Stimulated activated CD4-positive, alpha-beta T cell treated with anti-CD3 and anti-CD28 coated beads, Interleukin-1b, Interleukin-23, amount 100 ng/mL, for 1 hour (primary cell): ENCODE measurements at places on chromosomes 3 and 15.

DNA sequence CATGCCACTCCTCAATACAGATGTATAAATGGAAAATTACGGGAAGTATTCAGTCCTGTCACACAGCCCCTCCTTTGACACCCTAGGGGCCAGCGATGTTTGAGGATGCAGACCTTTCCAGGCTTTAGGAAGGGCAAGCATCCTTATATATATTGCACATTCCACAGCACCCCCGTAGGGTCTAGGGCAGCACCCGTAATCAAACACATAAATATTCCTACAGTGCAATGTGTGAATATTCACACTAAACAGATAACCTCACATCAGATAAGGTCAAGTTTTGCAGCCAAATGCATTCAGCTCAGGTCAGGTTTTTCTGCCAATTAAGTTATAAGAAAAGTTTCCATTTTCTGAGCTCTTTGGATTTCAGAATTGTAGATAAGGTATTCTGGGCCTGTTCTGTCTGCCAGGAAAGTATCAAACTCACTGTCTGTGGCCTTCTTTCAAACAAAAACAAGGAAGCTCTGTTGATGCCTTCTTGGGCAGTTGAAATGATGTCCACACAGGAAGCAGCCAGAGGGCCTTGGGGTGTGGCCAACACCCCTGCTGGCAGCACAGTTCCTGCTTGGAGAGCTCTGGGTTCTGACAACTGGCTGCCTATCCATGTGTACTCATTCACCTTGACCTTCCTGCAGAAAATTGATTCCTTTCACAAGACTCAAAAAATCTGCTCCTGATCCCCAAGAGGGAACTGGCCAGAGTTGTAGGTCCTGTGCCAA lies 427.0 kb downstream of the NTRK3 start:
- no peak for DNase-seq

DNA sequence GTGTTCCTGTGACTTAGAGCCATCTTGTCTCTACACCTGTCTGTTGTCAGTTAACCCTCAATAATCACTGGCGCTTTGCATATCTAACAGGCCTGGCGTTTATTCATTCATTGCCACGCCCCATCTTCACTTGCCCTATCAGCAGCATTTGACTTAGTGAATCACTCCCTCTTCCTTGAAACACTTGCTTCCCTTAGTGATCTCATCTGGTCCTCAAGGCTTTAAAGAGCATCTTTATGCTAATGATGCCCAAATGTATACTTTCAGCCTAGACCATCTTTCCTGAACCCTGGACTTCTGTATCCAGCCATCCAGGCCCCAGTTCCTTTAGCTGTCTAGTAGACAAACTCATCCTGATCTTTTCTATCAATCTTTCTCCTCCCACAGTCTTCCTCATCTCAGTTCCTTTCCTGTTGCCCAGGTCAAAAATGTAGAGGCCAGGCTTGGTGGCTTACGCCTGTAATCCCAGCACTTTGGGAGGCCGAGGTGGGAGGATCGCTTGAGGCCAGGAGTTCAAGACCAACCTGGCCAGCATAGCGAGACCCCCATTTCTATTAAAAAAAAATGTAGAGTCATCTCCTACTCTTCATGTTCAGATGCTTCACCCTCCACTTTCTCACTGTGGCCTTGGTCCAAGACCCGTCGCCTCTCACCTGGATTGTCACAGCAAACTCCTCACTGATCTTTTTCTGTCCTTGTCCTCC lies 1.4 kb upstream of the IGDCC4 start:
- DNase-seq: no peak

- no peak for DNase-seq
Observed at GRCh38 chr3:30103186-30103585, 503.2 kb upstream of the TGFBR2 start.

- DNase-seq: no peak
Observed at GRCh38 chr15:48481802-48482201, 150.6 kb downstream of the DUT start.

DNA sequence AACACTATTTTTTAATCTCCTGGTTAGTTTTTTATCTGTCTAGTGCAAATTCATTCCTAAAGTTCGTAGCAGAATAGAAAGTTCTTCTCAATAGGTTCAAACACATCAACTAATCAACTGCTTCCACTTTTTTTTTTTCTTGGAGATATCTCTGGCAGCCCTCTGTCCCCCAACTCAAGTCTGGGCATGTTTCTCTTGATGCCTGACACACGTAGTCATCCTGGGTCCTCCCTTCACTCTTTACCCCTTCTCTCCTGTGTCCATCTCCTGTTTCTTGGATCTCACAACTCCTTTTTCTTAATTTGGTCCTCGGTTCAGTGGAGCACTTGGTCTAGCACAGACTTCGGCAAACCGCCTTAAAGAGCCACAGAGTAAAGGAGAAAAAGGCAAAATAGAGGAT lies 14.4 kb downstream of the TNFAIP8L3 start:
- DNase-seq: no peak

DNA sequence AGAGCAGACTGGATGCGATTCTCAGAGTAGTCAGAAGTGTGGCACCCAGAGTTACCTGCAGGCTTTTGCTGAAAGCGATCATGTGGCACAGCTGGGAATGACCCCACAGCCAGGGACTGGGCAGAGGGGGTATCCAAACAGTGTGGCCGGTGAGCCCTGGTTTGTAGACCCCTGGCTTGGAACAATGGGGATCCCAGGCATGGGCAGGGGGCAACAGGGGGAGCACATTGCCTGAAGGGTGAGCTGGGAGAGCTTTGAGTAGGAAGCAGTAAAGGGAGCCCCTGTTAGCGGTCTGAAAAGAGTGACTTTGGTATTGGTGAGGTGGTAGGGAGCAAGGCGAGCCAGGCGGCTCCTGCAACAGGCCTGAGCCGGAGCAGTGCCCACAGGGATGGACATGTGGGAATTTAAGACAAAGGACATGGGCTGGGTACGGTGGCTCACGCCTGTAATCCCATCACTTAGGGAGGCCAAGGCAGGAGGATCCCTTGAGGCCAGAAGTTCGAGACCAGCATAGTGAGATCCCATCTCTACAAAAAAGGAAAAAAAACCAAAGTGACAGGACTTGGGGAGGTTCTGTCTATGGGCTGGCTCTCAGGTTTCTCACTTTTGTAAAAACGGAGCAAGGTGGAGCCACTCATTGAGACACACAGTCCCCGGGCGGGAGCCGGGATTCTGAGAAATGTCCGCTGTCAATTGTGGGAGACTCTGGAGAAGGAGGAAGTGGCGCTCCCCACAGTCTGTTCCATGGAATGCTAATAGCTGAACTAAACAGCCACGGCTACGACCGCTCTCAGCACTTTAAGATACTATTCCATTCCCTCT lies 223.8 kb upstream of the LYSMD4 start:
- DNase-seq: no peak

DNA sequence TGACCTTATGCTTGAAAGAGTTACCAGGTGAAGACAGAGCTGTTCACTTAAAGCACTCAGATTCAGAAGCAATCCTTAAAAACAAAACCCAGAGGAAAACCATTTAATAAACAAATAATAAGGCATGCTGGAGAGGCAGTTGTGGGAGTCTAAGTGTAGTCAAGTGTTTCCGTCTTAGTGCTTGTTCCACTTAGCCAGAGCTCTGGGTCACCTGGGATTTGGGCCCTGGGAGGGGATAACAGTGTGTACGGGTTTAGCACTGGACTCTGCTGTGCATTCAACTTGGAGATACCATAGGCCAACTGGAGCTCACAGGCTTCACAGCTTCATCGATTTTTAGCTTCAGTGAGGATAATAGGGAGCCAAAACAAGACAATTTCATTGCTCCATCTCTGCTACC lies 444.6 kb downstream of the CNTN4 start:
- no peak for DNase-seq

DNA sequence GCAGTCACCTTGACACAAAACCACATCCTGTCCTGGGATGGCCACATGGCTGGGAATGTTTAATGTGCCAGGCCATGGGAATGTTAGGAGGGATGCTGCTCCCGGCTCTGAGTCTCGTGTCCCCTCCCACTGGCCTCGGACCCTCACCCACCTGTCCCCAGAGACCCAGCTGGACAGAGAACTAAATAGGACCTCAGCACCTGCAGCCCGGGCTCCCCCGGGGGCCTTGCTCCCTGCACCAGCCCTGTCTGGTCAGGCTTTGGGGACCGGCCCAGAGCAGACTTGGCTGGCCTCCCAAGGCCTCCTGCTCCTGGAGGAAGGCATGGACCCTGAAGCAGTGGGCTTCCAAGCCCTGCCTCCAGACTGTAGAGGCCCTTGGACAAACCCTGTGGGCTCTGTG lies 100.0 kb upstream of the IQSEC1 start:
- DNase-seq: no peak

- DNase-seq: no peak
Observed at GRCh38 chr3:171783626-171784025, 26.7 kb downstream of the PLD1 start.

DNA sequence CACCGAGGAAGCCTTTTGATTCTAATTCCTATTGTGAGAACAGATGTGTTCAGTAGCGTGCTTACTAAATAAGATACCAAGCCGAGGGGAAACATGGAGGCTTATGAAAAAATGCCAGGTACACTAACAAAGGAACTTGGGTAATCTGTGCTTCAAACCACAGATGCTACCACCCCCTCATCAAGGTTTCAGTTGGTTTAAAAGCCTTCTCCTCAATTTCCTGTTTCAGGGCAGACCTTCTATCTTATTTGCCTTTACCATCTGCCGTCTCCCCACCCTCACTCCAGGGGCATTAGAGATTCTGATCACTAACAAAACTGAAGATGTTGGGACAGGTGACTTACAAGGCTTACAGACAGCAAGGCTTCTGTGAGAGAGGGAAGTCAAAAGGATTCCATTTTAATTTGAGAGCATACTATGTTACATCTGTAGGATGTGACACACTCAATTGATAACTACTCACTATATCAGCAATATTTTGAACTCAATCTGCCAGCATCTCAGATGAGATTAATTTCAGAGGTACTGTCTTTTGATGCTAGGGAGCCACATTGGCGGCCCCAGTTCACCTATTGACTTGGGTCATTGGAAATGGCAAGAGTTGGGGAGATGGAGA lies 60.6 kb upstream of the PLCL2 start:
- DNase-seq: no peak

GRCh38 chr3:153591561-153592245 lies 429.7 kb downstream of the RAP2B start:
- no peak for DNase-seq

DNA sequence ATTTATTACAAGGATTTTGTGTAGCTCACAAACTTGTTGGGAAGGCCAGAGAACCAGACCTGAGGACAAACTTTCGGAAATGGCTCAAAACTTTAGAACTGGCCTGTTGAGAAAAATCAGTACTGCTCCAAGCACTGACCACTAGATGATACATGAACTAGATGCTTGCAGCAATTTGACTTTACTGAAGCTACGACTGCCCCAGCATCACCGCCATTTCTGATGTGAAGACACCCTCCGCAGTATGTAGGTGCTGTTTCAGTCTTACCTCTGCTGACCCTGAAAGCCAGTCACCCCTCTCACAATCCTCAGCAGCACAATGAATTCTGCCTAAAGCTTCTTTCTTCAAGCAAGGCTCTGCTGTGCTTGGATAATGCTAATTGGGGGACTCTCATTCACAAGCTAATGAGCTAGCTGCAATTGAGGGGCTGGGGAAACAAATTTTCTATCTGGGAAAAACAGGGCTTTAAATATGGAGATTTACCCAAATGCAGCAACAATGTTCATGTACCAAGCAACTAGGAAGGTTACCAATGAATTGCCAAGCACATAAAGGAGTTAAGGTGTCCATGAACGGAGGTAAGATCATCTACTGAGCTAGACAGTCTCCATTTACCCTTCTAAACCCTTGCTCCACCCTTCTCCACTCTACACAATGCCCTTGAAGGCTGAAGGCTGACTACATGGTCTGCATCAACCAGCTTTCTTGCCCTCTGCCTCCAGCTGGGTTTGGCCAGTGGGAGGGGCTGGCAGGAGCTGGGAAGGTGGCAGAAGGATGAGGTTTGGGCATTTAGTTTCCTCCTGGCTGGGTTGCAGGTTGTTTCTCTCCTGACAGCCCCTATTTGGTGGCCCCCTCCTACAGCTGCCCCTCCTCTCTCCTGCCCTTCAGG lies 53.2 kb upstream of the FSTL1 start:
- DNase-seq: no peak

GRCh38 chr3:104244680-104245220 lies 1122.0 kb upstream of the ALCAM start:
- no peak for DNase-seq

DNA sequence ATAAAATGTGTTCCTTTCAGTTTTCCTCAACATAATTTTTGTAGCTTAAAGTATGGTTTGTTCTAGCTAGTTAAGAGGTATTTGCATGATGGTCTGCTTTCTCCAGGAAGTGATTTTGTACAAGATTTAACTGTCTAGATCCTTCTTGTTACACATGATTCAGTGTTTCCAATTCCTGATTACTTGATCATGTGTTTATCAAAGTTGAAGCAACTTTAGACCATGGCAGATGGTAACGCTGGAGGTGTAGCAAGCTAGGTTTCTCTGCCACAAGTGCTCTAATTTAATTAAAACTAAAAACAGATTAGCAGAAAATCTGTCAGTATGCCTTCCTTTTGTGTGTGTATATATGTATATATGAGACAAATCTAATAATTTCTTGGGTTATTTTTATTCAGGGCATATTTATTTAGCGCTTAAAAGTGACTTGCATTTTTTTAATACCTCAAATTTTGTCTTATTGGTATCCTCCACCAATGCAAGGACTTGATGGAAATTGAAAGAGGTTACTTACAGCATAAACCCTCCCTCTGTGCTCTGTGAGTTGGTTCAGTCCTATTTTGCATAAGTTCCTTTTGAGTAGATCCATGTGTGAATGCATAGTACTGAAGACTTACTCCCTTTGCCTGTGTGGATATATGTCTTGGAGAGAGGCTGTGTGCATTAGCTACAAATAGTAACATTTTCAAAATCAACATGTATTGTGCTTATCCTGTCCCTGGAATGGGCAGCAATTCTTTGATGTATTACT lies 157.3 kb upstream of the CGNL1 start:
- DNase-seq: no peak

DNA sequence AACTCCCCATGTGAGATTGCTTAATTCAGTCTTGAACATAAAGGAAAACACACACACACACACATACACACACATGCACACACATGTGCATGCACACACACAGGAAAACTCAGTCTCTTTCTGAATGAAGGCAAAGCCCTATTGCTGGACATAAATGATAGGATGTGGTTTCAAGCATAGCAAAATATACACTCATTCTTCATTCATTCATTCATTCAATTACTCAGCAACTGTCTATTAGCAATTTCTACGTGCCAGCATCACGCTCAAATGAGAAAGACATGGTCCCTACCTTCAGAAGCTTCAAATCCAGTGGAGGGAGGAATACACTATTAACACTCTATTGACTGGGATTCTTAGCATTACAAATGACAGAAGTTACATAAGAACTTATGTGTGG lies 41.8 kb upstream of the UBE2E2 start:
- DNase-seq: no peak

GRCh38 chr3:182716114-182716688 lies 77.1 kb upstream of the ATP11B start:
- DNase-seq: no peak

GRCh38 chr3:197501496-197501878 lies 54.3 kb downstream of the BDH1 start:
- no peak for DNase-seq

GRCh38 chr15:80076321-80077318 lies 17.1 kb downstream of the ZFAND6 start:
- no peak for DNase-seq

GRCh38 chr3:86029590-86029989 lies 961.4 kb downstream of the VGLL3 start:
- no peak for DNase-seq
